HuH-7 (cell line): ENCODE measurements at places on chromosomes 13 and 19.
A peak's percentile ranks its signal among the peaks of the same experiment; 100 is the strongest.

DNA sequence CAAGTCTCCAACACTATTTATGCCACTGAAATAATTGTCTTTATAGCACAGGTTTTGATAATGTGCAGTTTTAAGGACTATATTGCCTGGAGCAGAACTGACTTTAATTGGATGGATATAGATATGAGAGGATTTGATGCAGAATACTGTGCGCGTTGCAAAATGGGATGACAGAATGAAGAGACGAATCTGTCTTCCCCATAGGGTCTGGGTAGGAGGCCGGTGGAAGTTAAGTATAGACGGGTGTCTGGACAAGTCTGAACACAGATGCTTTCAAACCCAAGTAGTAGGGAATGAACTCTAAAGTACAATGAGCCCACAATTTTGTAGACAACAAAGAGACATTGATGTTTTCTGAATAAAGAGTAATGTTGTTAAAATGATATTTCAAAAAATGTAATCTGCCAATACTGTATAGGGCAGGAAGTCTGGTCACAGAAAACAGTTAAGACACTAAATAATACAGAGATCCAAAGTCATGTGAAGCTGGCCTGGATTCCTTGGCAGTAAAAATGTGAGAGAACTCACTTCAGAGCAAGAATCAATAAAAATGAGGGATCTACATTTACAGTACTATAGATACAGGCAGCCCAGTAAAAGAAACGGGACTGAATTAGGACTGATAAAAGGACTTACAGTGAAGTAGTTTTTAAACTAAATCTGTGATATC is 125.5 kb downstream of the ENOX1 start:
- no peak for DNase-seq

DNA sequence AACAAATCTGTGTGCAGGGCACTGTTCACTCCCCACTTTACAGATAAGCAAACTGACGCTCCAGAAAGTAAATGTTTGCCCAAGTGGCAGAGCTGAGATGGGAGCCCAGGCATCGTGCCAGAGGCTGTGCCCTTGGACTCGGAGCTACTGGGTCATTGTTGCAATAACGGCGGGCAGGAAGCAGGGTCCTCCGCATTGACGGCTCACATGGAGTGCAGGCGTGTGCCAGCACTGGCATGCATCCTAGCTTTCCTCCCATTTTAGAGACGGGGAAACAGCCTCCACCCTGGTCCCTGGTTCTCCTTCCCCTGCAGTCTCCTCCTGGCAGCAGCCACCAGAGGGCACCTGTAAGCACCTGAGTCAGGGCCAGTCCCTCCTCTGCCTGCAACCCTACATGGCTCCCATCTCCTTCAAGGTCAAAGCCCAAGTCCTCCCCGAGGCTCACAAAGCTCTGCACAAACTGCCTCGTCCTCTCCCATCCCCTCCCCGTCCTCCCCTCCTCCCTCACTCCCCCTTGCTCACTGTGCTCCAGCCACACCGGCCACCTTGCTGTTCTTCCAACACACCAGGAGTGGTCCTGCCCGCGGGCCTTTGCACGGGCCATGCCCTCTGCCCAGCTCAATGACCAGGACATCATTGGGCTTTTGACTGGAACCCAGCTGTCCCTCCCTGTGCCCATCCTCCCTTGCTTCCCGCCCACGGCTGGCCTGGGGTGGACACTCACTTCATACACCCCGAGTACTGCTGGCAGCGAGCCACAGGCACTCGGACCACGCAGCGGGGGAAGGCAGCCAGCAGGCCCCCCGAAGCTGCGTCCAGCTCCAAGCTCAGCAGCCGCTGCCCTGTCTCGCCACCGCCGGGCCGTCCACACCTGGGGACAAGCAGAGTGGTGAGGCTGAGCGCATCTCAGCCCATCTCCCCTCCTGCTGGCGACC is 7.7 kb upstream of the LRG1 start:
- DNase-seq = peak; percentile 52

DNA sequence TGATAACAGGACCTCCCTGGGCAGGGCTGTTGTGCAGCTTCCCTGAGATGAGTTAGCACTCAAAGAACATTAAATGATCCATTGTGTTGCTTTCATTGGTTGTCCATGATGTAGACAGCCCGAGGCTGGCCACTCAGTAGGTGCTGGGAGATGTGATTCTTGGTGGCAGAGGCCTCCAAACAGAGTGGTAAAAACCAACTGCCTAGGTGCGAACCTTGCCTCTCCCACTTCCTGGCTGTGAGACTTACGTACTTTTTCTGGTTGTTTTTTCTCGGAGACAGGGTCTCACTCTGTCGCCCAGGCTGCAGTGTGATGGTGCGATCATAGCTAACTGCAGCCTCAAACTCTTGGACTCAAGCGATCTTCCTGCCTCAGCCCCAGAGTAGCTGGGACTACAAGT is 6.2 kb downstream of the SARS2 start:
- DNase-seq = no peak

DNA sequence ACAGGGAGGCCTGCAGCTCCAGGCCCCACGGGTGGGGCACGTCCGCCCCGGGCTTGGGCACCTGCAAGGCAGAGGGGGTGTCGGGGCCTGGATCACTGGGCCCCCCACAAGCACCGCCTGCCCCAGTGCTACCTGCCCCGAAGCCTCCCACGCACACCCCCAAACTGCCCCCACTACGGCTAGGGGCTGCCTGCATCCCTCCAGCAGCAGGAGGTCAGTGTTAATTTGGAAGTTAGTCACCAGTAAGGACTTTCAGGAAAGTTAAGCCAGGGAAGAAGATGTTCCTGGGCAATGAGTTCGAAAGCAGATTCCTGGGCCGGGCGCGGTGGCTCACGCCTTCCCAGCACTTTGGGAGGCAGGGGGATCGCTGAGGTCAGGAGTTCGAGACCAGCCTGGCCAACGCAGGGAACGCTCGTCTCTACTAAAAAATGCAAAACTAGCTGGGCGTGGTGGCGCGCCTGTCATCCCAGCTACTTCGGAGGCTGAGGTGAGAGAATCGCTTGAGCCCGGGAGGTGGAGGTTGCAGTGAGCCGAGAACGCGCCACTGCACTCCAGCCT is 5.5 kb downstream of the PEAK3 start:
- no peak for DNase-seq

- no peak for DNase-seq
Observed at GRCh38 chr13:34128661-34129060, 310.7 kb downstream of the RFC3 start.

- peak; percentile 45 for DNase-seq
Observed at GRCh38 chr19:10422046-10422461, 1.7 kb downstream of the PDE4A start.

GRCh38 chr13:55263045-55263444 is 1877.7 kb upstream of the PRR20A start:
- DNase-seq = no peak

DNA sequence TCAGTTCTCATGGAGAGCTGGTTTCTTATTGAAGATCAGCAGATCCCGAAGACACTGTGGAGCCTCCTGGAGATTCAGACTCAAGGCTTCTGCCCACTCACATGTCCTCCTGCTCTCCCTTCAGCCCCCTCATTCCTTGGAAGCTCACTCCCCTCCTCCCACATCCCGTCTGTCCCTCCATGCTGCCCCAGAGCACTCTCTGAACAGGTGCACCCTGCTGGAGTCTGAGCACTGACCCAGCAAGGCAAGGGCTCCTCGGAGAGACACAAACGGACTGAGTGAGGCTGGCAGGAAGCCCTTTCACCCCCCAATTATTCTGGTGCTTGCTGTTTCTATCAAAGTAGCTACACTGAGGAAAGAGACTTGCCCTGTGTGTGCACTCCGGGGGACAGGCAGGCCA is 374.0 kb downstream of the UQCRFS1 start:
- no peak for DNase-seq

DNA sequence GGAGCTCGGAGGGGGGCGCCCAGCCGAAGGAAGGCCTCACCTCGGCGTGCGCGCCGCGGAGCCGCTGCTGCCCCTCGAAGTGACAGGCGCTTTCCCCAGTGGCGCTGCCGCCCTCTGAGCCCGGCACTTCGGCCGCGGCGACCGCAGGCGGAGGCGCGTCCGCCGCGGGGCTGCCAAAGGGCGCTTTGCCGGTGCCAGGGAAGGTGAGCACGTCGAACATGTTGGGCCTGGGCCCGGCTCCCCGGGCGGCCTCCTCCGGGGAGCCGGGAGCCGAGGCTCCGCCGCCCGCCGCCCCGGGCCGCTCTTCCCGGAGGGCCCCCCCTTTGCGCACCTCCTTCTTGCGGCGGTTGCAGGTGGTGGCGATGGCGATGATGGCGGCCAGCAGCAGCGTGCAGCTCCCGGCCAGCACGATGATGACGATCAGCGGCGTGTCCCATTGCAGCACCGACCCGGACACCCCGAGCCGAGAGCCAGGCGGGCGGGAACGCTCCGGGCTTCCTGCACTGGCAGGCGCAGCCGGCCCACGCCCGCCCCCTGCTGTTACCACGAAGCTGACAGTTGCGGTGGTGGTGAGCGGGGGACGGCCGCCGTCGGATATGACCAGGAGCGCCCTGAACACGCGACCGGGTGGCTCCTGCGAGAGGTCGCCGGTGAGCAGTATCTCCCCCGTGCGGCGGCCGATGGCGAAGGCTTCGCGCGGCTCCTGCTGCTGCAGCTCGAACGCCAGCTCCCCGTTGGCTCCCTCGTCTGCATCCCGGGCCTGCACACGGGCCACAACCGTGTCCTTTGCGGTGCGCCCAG is 2.5 kb downstream of the PCDH8 start:
- DNase-seq = no peak

- no peak for DNase-seq
Observed at GRCh38 chr19:41771410-41771809, 16.1 kb downstream of the CEACAM6 start.

GRCh38 chr19:18709546-18709945 is 26.1 kb downstream of the CRTC1 start:
- no peak for DNase-seq

GRCh38 chr13:51311957-51312520 is 27.5 kb upstream of the SERPINE3 start:
- no peak for DNase-seq

DNA sequence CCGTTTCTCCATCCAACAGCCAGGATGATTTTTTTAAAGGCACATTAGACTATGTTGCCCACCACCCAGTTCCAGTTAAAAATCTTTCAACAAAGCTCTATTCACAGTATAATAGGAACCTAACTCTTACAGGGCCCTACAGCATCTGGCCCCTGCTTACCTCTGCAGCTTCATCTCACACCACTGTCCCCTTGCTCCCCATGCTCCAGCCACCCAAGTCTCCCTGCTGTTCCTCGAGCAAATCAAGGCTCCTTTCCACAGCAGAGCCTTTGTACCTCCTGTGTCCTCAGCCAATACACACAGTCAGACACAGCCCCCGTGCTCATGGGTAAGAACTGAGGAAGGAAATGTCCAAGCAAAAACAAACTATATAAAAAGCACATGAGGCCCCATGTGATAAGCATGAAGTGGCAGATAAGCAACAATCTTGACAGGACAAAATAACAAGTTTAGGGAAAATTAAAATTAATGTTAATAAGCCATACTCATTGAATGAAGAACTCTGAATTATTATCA is 67.5 kb downstream of the TSC22D1 start:
- DNase-seq = no peak

- peak; percentile 28 for DNase-seq
Observed at GRCh38 chr13:79782541-79783205, 301.7 kb downstream of the NDFIP2 start.

- no peak for DNase-seq
Observed at GRCh38 chr19:14369399-14370168, 11.7 kb upstream of the ADGRE5 start.

DNA sequence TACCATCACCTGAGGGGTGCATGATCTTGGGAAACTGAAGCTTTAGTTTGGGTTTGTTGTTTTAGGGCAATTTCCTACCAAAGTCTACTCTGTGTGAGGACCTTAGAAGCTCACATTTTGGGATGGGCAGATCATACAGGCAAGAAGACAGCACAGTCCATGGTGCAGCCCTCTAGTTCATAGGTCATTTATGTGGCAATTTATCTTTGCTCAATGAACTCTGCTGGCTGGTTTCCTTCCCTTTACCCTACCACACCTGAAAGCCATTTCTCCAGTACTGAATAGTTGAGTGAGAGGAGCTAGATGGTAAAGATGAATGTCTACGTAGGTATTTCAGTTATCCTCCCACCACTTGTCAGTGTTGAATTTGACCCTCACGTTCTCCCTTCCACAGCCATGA is 87.5 kb upstream of the KLF12 start:
- no peak for DNase-seq

- DNase-seq = no peak
Observed at GRCh38 chr19:47675859-47676258, 37.4 kb upstream of the EHD2 start.

GRCh38 chr13:22647156-22647850 is 533.5 kb upstream of the SGCG start:
- no peak for DNase-seq

DNA sequence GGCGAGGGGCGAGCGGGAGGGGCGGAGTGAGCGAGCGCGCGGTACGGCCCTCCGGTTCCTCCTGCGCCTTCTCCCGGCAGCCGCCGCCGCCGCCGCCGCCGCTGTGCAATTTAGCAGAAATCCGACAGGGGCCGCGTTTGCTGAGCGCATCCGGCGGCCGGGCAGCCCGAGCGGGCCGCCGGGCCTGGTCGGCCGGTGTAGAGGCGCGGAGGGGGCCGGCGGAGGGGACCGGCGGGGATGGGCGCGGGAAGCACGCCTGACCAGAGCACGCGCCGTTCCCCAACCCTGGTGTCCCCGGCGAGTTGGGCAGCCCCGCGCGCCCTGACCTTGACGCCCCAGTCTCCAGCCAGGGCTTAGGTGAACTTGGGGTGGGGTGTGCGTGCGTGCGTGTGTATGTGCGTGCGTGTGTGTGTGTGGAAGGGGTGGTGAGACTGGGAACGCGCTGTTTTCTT is 144.5 kb upstream of the ZNF536 start:
- DNase-seq = peak; percentile 83

DNA sequence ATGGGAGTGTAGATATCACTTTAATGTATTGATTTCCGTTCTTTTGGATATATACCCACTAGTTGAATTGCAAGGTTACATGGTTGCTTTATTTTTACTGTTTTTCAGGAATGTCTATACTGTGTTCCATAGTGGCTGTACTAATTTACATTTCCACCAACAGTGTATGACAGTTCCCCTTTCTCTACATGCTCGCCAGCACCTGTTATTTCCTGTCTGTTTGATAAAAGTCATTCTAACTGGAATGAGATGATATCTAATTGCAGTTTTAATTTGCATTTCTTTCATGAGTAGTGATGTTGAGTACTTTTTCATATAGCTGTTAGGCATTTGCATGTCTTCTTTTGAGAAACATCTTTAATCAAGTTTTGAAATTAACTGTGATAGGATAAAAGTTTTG is 818.6 kb downstream of the SLITRK6 start:
- DNase-seq = no peak

DNA sequence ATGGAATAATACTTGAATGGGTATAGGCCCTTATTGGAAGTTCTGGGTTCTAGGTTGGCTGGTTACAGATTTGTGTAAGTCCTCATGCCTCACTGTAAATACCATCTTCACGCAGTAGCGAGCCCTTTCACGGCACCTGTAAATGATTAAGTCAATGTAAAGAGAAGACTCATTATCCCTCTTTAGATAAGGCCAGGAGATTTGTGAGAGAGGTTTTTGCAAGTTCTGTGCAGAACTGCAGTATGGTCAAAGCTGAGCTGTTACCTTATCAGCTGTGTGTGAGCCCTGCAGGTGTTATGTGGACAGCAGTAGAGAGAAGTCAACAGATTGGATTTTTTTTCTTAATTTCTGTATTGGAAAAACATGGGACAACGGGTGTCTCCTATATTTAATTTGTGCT is 141.6 kb downstream of the SHISA2 start:
- DNase-seq = no peak
